Stimulated activated CD8-positive, alpha-beta memory T cell treated with anti-CD3 and anti-CD28 coated beads, Interleukin-15, amount 100 ng/mL, for 4 hours (primary cell): ENCODE measurements at places on chromosomes 11 and 22.

DNA sequence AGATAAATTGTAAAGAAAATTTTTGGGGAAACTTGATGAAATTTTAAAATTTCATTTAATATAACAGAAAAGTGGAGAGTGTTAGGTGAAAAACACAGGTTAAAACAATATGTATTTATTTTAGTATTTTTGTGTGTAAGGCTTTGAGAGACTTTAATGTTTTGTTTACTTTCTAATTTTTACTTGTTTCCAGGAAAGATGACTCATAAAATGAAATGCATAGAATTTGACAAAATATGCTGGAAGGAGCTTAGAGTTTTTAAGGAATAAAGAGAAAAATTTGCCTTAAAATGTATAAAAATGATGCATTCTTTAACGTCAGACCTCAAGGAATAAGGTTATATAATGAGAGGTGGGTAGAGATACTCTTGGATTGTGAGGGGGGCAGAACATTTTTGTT is 1205.1 kb upstream of the CNTN5 start:
- no peak for DNase-seq

- DNase-seq, result no peak
These were observed 6.4 kb downstream of the FADS2 start for GRCh38 chr11:61834278-61835048.

GRCh38 chr22:22902247-22903001 is 14.8 kb downstream of the IGLL5 start:
- no peak for DNase-seq

DNA sequence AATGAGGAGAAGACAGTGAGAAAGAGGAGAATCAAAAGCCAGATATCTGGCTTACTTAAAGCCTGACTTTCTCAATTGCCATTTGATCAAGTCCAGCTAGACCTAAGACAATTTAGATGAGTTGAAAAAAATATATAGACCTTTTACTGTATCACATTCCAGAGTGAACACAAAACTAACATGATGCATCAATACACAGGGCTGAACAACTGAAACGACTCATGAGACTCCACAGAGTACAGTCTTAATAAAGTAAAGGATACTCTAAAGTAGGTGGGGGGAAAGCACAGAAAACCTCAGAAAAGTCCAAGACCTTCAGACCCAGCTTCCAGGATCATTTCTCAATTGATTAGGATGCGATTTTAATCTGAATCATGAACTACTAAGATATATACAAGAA is 95.3 kb upstream of the OR9G4 start:
- DNase-seq, result no peak

GRCh38 chr22:37792494-37792893 is 15.2 kb upstream of the GCAT start:
- DNase-seq, result no peak

GRCh38 chr11:128420951-128421350 is 166.4 kb downstream of the ETS1 start:
- no peak for DNase-seq

DNA sequence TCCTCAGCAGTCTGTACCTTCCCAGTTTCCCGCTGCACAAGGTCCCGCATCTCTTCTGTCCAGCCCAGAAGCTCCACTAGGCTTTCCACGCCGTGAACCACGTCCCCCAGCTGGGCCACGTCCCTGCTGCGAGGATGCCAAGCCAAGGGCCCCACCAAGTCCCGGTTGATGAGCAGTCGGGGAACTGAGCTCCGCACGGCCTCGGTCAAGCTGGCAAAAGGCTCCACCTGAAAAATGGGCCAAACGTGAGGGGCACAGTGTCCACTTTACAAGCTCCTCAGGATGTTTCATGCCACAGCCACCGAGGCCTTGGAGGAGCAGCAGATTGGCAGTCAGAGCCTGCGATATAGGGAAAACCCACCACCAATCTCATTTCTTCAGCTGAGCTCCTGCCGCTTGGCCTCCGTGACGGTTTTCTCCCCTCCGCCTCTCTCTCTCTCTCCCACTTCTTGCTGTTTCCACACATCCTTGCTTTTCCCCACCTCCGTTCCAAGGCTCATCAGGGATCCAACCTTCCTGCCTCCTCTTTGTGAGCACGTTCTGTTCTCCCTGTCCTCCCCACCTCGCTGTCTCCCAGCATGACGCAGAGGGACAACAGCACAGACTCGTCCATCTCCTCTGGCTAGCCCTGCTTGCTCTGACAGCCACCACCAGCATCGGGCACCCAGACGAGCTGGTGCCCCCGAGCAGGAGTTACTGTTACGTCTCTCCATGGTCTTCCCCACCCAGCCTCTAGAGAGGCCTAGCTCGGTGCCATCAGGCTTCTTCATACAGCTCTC is 11.5 kb downstream of the RIC8A start:
- DNase-seq, result no peak
